Left colon (tissue), 2 donors: ENCODE measurements at places on chromosomes 1 and 21.

GRCh38 chr1:245469734-245470133, 314.9 kb downstream of the KIF26B start:
- no peak for DNase-seq

- DNase-seq, result no peak
Measured at GRCh38 chr1:244712669-244713068, 59.7 kb downstream of the DESI2 start.

DNA sequence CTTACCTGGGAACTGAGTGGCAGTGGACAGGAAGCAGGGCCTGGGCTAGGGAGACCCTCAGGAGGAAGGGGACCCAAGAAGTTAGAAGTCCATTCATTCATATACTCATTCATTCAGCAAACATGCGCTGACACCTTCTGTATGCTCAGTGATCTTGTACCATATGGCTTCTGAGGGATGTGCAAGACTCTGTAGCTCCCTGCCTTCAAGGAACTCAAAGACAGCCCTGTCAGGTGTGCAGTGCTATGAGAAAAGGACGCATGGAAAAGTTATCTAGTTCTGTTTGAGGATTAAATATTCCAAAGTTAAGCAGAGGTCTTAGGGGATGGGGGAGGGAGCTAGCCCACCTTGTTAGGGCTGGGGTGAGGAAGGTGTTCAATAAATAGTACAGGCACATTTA, 12.5 kb downstream of the DMAP1 start:
- DNase-seq, result no peak

DNA sequence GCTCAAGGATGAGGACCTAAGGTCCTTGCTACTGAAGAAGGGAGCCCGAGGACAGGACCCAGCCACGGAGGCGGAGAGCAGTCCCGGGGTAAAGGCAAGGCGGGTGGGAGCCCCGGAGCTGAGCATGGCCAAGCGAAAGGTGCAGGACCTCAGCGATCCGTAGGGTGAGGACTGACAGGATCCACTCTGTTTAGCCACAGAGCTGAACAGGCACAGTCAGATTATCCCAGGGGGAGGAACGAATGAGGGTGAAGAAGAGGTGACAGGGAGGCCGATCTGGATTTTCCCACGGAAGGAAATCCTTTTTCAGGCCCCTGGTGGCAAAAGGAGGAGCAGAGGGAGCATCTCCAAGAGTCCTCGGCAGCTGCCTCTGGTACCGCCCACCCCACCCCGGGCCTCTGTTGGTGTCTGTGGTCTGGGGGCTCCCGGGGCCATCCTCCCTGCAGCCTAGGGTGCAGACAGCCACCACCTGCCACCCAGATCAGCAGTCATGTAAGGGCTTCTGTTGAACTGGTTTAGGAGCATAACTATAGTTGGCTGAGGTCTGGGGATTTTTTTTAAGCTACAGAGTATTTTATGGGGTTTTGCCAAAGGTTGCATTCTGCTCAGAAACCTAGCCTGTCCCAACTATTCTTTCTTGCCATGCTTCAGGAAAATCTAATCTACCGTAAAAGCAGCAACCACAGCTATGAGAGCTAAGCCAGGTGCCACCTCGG, 32.3 kb upstream of the LBR start:
- peak; percentile 32 for DNase-seq

DNA sequence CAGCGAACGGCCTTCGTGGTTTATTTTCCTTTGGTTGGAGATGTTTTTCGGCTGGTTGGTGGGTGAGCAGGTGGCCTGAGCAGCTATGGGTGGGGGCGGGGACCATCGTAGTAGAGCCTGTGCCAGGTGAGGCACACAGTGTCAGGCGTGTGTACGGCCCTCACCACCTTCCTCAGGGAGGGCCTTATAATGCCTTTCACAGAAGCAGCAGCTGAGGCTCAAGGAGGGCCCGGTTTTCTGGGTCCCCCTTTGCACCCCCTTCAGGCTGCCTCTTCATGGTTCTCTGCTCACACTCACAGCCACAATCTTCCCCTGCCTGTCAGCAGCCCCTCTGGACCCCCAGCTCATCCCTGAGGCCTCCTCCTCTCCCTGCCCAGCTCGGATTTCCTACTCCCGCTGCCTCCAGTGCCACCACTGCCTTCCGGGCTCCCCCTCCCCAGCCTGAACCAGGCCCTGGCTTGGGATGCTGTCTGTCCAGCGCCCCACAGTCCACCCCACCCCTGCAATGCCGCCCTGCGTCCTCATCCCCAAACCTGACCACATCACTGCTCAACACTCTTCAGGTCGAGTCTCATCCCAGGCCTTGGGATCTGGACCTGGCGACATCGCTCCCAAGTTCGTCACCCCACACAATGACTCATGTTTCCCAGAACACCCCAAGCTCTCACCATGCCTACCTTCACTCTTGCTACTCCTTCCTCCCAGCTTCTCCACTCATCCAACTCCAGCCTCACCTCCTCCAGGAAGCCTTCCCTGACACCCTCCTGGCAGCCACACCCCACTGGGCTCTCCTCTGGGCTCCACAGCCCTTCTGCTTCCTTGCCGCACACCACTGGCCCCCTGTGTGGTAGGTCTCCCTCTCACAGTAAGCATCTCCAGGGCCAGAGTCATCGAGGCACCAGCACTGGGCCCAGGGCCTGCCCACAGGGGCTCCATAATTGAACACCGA, 53.9 kb downstream of the DMRTB1 start:
- DNase-seq, result no peak

- DNase-seq, result peak; percentile 42
Measured at GRCh38 chr1:9128166-9128519, 759 bp downstream of the GPR157 start.

DNA sequence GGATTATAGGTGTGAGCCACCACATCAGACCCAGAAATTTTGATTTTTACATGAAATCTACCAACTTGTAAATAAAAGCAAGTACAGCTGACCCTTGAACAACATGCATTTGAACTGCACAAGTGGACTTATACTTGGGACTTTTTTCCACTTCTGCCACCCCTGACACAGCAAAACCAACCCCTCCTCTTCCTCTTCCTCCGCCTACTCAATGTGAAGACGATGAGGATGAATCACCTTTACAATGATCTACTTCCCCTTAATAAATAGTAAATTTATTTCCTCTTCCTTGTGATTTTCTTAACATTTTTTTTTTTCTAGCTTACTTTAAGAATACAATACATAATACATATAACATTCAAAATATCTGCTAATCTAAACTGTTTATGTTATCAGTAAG, 17.5 kb upstream of the YRDC start:
- DNase-seq, result no peak
